EL (cell line): ENCODE measurements at places on chromosomes 3 and 15.

DNA sequence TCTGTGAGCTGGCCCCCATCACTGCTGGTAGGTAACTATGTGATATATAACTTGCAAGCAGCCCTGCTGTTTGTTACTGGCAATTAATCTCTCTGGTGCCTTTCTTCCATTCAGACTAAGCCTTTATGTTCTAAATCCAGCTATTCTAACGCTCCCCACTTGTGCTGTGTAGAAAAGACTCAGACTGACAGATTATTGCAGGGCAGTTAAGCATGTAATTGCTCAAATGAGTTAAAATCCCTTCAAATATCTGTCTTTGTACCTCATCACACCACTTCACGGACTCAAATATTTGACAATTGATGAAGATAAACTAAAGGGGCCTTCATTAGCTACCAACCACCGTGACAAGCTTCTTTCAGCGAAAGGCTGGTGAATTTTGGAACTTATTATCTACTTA, 416.2 kb downstream of the NR2F2 start:
- DNase-seq = no peak

DNA sequence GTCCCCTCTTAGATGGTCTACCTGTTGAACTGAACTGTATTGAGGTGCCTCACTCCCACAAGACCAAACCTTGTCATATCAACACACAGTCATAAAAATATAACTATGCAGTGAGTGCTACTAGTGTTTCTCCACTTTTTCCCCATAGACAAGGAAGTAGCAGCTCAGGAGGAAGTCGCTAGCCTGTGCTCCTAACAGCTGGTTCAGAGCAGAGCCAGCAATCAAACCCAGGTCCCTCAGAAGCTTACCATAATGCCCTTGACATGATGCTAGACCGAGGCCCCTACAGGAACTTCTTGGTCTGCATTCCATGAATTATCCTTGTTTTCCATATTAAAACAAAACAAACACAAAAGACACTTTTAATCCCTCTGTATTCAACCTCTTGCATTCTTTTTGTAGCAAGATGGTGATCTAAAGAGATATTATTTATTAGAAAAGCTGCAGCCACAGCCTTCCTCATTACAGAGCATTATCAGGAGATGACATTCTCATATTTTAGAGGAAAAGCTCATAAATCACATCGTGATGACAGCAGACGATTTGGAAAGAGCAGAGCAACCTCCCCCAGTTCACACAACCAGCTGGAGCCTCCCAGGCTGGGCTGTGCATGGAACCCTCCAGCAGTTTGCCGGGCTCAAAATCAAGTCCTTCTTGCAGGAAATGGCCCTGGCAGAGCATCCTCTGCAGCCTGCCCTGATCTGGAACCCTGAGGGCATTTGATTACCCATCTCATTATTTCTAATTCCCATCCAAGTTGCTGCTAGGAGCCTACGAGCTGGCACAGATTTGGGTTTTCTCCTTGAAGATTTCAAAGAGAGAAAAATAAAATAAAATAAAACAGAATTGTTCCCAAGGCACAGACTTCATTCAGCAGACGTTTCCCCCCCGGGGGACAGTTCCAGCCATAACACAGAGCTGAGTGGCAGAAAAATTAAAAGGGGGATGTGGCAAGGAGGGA, 118.8 kb downstream of the SRGAP3 start:
- peak; percentile 7 for DNase-seq

- DNase-seq = no peak
Measured at GRCh38 chr15:77002954-77003912, 8.3 kb downstream of the PSTPIP1 start.

DNA sequence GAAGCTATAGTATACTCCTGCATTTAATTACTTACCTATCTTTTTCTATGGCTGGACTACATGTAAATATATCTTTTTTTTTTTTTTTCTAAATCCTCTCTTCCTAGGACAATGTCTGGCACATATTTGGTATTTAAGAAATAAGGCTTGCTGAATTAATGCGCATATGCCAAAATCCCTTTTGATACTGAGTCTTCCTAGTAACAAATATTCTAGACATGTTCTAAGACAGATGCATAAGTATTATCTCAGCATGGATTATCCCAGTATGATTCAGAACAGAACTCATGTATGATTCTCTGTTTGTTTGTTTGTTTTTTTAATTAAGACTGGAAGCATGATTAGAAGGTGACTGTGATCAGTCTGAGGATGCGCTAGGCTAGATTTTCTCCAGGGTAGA, 249.8 kb upstream of the ZNF717 start:
- no peak for DNase-seq

DNA sequence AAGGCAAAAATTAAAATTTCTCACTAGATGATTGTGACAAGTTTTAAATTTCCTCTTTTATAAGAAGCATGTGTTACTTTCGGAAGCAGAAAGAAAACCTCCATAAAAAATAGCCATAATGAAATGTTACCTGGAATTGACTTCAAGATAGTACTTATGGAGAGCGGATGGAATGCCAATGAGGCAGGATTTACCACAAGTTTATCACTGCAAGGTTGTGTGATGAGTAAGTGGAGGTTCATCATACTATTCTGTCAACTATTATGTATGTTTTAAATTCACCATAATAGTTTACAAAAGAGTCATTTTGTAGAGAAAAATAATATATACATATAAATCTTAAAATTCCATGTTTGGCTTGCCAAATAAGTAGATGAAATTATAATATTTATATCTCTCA, 230.3 kb downstream of the SCAPER start:
- peak; percentile 60 for DNase-seq

DNA sequence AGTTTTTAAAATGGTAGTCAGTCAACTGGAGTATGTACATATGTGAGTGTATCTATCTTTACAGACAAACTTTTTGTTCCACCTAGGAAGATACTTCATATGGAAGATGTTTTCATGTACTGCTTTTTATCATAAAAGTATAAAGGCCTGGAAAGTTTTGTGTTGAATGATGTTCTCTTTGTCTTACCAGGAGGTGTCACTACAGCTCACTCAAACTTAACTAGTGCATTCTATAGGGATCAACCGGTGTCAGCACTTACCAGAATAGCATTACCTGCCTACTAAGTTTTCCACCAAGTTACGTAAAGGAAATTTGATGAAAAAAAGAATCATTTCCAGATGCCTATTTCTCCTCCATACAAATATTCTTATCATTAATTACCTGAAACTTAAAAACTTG, 522.6 kb upstream of the SEMA6D start:
- DNase-seq = peak; percentile 2

DNA sequence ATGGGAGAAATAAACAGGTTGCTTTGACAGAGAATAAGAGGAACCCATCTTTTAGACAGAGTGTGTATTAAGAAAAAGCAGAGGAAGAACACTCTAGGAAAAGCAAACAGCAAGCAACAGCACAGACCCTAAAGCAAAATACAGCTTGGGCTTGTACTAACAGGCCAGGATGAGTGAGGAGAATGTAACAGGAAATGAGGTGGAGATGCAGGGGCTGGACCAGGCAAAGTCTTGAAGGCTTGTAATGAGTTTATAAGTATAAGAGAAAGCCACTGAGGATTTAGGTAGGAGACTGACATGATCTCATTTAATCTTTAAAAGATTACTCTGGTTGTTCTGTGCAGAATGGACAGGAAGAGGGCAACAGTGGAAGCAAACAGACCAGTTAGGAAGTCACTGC, 4.9 kb downstream of the UBR1 start:
- DNase-seq = no peak

- peak; percentile 68 for DNase-seq
Measured at GRCh38 chr3:123757281-123757940, 126.7 kb downstream of the MYLK start.

GRCh38 chr3:194890091-194890490, 204.4 kb downstream of the FAM43A start:
- DNase-seq = no peak

- no peak for DNase-seq
Measured at GRCh38 chr15:91133511-91133910, 33.5 kb downstream of the SV2B start.

- no peak for DNase-seq
Measured at GRCh38 chr3:139561255-139561817, 21.8 kb upstream of the RBP1 start.

DNA sequence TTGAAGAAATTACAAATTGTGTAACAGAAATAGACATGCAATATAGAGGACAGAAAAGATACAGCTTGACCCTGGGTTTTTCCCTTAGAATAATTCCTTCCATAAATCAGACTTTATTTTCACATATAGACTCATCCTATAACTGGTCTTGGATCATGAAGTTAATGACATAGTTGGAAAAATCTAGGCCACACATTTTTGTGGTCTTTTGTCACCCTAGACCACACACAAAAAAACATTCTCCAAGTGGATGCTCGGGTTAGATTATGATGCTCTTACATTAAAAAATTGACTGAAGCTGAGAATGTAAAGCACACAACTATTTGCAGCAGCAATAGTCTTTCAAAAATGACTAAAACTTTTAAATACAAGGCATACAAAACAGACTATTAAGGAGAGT, 7.5 kb upstream of the PLA2G4D start:
- DNase-seq = peak; percentile 60

GRCh38 chr3:123640740-123641462, 56.0 kb upstream of the HACD2 start:
- peak; percentile 48 for DNase-seq

GRCh38 chr3:53809764-53810400, 36.3 kb downstream of the CHDH start:
- no peak for DNase-seq

DNA sequence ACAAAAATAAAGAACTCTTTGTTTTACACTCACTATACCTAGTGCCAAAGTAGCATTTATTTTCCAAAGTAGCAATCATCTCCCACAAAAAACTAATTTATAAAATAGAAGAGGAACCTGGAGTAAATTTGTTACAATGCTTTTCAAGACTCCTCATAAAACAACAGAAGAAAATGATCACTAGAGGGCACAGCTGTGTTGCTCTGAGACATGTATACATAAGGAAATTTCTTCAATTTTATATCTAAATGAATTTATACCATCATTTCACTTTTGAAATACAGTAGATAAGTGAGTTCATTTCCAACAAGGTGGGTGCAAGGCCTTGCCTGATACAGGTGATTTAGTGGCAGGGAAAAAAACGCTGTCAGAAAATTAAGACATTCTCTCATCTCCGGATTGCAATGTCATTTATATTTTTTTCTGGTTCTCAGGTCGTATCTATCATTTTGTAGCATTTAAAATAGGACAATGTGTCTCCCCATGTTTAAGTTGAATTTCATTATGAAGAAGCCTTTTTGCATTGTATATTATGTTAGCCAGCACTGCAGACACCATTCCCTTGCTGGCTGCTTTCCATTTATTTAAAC, 25.3 kb upstream of the ARHGEF26 start:
- no peak for DNase-seq

DNA sequence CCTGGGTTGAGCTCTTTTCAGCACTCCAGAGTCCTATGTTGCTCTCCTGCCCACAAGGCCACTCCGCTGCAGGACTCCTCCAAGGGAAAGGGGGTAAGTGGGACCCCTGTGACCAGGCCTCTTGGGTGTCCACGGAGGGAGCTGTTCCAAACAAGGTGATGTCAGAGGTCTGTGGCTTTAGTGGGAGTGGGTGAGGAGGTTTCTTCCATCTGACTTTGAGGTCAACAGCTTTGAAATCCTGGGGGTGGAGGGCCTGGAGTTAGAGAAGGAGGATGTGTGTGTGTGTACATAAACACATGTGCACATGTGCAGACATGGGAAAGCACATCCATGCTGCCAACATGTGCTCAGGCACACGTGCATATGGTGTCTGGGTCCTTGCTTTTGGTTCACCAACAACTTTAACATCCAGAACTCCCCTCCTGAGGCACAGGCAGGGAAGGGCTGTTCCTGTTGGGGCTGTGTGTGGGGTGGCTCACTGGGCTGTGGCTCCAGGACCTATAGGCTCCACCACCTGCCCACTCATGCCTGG, 51.4 kb upstream of the TMEM115 start:
- no peak for DNase-seq

- no peak for DNase-seq
Measured at GRCh38 chr15:52184721-52185120, 6.5 kb downstream of the GNB5 start.

DNA sequence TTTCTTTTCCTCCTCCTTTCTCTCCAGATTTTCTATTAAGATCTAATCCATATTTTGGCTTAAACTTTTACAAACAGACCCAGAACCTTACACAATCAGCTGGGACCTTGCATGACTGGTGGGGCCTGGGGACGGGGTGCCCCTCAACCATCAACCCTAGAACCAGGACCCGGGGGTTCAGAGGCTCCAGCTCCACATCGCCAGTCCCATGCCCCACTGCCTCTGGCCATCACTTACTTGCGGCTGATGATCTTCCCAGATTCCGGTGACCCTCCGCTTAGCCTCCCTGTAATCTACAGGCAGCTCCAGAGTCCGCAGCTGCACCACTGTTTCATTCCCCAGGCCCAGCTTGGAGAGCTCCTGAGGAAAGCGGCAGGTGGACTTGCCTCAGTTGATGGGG, 36.8 kb downstream of the PGPEP1L start:
- no peak for DNase-seq

- DNase-seq = no peak
Measured at GRCh38 chr3:115350606-115351005, 203.5 kb upstream of the ZBTB20 start.

- DNase-seq = no peak
Measured at GRCh38 chr15:28994142-28994830, 108.5 kb downstream of the APBA2 start.

DNA sequence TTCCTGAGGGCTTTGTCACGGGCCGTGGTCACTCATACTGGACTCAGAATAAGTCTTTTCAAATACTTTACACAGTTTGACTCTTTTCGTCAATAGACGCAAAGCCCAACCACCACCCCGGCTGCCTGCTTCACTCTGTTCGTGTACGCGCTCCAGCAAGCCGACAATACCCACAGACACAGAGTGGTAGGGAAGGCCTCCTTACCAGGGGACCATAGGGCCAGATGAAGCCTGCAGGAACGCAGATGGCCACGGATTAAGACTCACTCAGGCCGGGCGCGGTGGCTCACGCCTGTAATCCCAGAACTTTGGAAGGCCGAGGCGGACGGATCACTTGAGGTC, 29.7 kb downstream of the EFCAB12 start:
- peak; percentile 36 for DNase-seq

DNA sequence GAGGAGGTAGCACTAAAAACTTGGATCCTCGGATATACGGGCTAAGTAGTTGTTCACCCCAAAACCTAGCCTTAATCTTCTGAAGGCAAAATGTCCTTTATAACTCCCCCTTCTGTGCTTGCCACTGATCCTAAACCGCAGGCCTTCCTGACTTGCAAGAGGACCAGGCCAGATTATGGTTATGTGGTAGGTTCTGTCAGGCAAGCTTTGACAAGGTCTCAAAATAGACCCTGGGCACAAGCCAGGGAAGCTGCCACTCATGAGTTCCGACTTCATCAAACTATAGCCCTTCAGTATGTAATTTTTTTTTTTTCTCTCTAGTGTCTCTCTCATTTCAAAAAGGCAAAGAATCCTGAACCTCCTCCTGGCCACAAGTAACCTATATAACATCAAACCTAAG, 3.2 kb downstream of the LRRFIP2 start:
- no peak for DNase-seq

DNA sequence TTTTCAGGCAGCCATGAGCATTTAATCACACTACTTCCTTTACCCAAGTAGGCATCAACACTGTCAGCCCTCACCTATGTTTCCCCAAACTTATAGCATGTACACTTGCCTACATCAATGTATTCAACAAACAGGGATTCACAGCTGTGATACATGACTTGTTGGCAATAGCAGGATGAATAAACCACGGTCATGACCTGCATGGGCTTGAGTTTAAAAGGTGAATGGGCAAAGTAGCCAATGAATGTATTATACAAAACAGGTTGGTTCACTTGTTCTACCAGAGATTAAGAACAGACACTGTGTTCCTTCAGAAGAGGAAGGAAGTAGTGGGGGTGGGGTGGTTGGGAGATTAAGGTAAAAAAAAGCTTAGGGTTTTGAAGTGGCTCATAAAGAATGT, 861.9 kb upstream of the SEMA6D start:
- DNase-seq = no peak

- DNase-seq = peak; percentile 85
Measured at GRCh38 chr15:63122002-63122875, 578 bp downstream of the LACTB start.
